ENCODE measurements at places on chromosomes 2 and 18. TPM values are rescaled to one million over a fixed set of nuclear protein-coding genes. Genes with fewer than 3 reads are reported as not detected.

Gene MC5R
- not detected for total RNA-seq

Gene IGFBP5
- 0.26 TPM for total RNA-seq

- peak; percentile 3 for DNase-seq
Observed at GRCh38 chr18:36188916-36189315, 1.6 kb downstream of the MOCOS start.

DNA sequence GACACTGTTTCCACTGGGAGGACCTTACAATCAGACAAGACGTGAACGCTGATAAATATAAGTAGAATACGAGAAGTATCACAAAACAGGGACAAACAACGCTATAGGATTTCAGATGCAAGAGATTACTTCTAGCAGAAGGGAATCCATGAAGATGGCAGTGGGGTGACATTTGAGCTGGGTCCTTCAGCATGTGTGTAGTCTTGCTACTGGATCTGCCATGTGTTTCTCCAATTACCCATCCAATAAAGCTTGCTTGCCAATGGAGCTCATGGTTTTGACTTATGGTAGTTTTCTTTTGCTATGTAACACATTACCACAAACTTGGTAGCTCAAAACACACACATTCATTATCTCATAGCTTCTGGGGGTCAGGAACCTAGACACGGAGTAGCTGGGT lies 32.8 kb upstream of the LGALSL start:
- no peak for DNase-seq

DNA sequence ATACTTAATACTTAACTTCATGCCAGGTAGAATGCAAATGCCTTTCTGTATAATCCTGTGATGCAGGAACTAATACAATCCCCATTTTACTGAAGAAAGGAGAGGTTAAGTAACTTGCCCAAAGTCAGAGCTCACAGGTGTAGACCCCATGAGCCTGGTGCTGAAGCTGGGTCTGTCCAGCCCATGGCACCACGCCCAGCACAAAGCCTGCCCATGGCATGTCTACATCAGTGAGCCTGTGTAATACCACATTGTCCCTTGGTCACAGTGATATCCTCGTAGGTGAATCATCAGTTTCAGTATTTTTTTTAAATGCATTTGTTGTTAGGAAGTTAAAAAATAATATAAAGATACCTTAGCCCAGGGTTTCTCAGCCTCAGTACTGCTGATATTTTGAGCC lies 69.9 kb upstream of the MCFD2 start:
- DNase-seq: peak; percentile 64

- no peak for DNase-seq
Observed at GRCh38 chr2:128490321-128490720, 171.7 kb upstream of the HS6ST1 start.
